SW480 (cell line): ENCODE measurements at places on chromosomes 7 and 10.

DNA sequence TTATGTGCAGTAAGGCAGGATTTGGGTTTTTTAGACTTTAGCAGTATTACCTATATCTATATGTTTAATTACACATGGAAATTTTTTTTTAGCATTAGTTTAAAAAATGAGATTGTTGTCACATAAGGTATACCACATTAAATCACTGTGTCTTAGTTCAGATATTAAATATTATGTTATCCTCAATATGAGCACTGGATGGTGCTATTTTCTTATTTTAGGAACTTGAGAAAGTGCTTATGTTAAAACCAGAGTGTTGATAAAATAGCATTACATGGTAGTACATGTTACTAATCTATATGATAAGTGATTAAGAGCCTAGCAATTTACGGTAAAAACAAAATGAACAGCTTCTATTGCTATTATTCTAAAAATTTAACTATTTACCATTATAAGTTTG is 28.8 kb downstream of the MIOS start:
- peak; percentile 42 for DNase-seq

- DNase-seq, result peak; percentile 1
Observed at GRCh38 chr7:112940314-112940732, 146.3 kb downstream of the GPR85 start.

GRCh38 chr7:30655096-30655970 is 26.9 kb downstream of the CRHR2 start:
- no peak for DNase-seq

DNA sequence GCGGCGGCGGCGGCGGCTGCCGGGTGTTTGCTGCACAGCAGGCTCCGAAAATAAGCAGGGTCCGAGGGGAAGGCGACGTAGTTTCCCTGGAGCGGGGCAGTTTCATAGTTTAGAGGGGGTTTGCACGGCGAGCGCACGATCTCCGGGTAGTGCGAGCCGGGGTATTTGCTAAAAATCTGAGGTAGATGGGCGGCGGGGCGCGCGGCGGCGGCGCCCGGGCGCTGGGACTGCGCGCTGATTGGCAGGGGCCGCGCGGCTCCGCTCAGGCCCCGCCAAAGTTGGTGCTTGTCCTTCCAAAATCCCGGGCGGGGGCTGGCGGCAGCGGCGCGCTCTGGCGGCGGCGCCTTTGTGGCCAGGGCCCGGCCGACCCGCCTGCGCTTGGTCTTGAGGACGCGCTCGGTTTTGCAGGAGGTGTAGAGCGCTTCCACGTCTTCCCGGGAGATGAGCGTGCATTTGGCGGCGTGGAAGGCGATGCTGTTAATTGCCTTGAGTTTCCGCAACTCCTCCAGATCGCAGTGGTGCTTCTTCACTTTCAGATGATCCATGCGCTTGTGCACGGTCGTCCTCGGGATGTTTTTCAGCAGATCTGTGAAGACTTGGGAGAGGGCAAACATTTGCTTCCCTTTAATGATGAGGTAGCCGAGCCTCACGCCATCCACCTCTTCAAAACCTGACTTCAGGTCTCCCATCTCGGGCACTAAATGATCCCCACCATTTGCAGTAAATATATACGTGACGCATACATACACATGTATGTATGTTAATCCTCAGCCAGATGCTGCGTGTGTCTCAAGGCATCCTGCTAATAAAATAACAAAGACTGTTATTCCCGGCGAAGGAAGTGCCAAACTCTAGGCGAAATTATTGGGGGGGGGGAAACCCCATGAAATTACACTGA is 8.1 kb downstream of the SKIDA1 start:
- DNase-seq, result peak; percentile 50

- no peak for DNase-seq
Observed at GRCh38 chr10:73339436-73339835, 19.2 kb downstream of the CFAP70 start.

GRCh38 chr10:103835096-103836050 is 20.0 kb downstream of the SH3PXD2A start:
- DNase-seq, result no peak

DNA sequence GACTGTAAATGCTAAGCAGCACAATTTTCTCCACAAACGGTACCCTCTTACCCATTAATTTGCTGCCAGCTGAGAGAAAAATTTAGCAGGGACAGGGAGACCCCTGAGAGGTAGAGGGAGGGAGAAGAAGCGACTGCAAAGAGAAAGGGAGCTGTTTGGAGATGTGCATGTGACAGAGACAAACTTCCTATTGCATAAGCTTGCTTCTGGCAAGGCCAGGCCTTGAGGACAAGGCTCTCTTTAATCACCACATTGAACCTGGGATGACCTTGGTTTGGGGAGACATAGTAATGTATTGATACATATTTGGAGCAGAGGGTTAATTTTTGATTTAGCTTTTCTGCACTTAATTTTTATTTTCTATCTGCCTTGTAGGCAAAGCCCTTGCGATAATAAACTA is 31.1 kb upstream of the HIBADH start:
- DNase-seq, result no peak

- no peak for DNase-seq
Observed at GRCh38 chr10:109992485-109992884, 15.3 kb upstream of the ADD3 start.

DNA sequence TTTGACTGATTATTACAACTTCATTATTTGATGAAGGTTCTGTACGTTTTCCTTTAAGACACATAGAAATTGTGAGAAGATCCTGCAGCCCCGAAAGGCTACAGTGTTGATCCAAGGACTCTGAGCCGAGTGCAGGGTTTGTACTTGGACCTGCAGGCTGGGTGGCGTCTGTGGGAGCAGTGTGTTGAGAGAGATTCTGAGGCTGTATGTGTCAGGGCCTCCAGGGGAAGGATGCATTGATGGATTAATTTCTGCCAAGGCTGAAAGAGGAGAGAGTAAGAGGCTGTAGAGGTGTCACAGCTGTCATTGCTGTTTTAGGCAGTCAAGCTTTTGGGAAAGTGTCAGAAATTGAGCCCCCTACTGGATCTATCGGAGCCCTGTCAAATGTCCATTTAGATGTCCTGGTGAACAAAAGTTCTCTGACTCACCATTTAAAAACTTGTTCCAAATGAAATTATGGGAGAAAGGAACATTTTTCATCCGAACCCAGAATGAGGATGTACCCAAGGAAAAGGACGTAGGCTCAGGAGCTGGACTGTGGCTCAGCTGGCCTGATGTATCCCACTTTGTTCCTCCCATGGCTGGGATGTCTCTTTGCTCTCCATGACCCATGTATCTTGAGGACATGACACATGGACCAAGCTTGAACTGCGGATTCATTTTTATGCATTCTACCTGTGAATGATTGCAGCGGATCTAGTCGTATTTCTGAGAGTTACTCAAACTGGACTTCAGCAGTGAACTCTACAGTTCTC is 102.2 kb downstream of the TCF7L2 start:
- DNase-seq, result no peak

DNA sequence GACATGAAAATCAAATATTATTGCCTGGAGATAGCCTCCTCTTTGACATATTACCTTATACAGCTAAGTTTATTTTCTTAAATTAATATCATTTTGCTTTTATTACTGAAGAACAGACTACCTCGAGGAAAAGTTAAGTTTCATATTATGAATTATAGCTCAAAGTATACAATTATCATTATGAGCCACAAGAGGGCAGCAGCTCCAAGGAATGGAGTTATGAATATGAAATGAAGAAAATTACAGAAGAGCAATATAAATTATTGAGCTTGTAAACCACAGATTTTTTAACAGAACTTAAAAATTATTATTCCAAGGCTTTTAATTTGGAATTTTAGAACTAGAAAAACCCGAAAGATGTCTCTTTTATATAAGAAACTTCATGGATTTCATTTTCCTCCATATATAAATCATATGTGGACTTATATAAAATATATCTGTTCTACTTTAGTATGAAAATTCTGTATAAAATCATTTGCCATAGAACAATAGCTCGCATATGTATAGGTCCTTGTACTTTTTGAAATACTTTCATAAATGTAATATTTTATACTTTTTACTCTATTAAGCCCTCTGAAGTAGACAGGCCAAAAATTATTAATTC is 40.1 kb downstream of the IQUB start:
- DNase-seq, result peak; percentile 44

DNA sequence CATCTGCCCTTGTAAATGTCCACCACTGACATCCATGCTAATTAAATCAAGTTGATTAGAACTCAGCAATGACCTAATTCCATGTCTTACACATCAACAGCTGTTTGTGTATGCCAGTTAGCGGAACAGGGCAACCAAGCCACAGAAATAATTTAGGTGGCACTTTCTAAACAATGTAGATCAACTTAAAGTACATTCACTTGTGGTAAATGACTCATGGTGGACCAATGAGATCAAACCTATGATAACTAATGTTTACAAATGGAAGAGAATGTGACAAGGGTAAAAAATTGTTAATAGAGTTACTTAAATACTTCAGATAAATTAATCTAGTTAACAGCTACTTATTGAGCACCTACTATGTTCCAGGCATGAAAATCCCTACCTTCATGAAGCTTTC is 63.1 kb upstream of the ICA1 start:
- peak; percentile 68 for DNase-seq

GRCh38 chr10:97321032-97321803 is 2.1 kb downstream of the FRAT1 start:
- no peak for DNase-seq

- DNase-seq, result no peak
Observed at GRCh38 chr7:103106005-103106702, 31.2 kb downstream of the ARMC10 start.

DNA sequence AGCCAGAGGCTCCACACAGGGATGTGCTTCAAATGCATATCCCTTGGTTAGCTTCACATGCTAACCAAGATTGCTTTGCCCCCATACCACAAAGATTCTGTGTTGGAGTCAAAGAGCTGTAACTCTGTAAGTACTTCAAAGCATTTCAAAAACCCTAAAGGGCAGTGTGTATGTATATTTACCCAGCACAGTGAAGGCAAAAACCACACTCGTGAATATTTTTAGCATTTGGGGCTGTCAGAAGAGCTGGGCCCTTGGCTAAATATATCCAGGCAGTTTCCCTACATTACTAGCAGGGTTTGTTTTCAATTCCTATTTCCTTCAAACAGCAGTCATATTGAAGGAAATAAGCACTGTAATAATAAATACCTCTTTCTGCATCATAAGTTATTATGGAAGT is 84.2 kb upstream of the STEAP1B start:
- peak; percentile 36 for DNase-seq

DNA sequence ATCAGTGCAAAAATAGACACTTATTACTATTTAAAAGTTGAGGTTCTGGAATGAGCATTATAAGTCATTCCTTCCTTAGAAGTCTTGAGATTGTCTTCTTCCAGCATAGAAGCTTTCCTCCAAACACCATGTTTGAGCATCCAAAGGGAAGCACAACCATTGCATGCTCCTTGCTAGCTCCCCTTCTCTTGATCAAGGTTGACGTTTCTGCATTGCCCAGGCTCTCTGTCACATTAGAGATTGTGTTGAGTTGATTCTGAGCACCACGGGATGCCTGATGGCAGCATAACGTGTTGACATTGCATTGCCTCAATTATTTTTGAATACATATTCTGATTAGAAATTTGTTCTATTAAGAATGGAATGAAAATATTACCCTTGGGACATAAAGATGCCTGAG is 322.2 kb downstream of the CDK14 start:
- no peak for DNase-seq

DNA sequence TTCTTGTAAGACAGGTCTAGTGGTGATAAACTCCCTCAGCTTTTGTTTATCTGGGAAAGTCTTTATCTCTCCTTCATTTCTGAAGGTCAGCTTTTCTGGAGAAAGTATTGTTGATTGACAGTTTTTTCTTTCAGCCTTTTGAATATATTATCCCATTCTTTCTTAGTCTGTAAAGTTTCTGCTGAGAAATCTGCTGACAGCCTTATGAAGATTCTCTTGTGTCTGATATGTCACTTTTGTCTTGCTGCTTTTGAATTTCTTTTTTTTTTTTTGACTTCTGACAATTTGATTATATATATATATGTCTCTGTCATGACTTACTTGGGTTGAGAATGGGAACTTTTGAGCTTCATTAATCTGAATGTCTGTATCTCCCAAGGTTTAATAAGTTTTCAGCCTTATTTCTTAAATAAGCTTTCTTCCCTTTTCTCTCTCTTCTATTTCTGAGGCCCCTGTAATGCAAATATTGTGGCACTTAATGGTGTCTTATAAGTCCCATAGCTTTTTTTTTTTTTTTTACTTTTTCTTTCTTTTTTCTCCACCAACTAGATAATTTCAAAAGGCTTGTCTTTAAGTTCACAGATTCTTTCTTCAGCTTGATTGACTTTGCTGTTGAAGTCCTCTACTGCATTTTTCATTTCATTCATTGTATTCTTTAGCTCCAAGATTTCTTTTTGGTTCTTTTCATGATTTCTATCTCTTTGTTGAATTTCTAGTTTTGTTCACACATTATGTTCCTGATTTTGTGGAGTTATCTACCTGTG is 81.4 kb upstream of the IL6 start:
- no peak for DNase-seq

DNA sequence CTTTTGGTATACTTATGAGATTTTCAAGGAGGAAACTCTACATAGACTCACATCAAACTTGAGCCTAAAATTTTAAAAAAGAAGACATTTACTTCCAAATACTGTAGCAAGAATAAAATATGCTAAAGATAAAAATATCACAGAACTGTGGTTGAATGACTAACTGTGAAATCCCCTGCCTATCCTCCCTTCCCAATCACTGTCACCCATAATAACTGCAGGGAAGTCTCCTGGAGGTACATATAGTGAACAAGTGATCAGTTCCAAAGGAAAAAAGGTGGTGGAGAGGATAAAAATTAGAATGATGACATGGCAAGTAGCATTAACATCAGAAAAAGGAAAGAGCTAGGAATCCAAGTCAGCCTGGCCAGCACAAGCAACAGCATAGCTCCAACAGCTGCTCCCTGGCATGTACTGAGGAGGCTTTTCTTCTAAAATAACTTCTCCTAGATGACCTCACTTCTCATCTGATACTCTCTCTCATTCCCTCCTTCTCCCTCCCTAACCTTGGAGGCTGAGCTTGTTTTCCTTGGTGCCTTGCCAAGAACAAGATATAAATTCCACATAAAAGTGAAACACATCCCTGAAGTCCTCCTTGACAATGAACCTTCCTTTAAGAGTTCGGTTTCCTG is 124.0 kb downstream of the IQUB start:
- DNase-seq, result no peak

GRCh38 chr10:132551093-132551807 is 13.7 kb downstream of the INPP5A start:
- DNase-seq, result no peak

- no peak for DNase-seq
Observed at GRCh38 chr7:7178081-7178480, 4.3 kb upstream of the C1GALT1 start.

GRCh38 chr10:3408603-3409365 is 236.2 kb upstream of the PITRM1 start:
- DNase-seq, result no peak
